NCI-H1436 treated with DMSO at 0.1 percent for 48 hours (cell line): ENCODE measurements at places on chromosomes 5 and 9.

- DNase-seq = no peak
Observed at GRCh38 chr9:6757132-6757455, 679 bp upstream of the KDM4C start.

DNA sequence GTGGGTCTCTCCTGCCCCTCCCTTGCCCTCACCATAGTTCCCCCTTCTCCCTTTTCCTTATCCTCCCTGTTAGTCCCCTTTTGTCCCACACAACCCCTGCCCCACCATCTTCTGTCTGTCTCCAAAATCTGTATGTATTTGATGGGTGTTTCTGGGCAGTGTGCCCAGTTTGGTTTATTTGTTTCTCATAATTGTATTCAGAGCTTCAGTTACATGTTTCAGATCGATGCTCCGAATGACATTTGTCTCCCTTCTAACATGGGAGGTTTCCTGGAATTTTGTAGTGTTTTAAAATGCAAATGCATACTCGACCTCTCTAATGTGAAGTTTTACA, 22.2 kb downstream of the FBXL7 start:
- DNase-seq = no peak

- DNase-seq = no peak
Observed at GRCh38 chr5:76514292-76514691, 108.9 kb downstream of the F2RL2 start.

DNA sequence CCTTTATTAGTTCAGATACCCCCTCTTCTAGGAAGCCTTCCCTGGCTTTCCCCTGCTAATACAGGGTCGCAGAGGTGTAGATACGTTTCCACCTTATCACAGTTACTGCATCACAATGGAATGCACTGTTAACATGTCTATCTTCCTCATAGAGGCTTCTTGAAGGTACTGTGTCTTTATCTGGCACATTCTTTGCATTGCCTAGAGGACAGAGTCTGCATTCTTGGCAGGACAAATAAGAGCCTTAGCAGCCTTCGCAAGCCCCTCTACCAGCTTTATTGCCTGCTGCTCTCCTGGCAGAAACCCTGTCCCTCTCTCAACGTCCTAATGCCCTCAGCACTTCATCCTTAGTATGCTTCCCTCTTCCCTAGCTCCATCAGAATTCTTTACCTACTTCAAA, 31.6 kb downstream of the SLC1A3 start:
- no peak for DNase-seq

DNA sequence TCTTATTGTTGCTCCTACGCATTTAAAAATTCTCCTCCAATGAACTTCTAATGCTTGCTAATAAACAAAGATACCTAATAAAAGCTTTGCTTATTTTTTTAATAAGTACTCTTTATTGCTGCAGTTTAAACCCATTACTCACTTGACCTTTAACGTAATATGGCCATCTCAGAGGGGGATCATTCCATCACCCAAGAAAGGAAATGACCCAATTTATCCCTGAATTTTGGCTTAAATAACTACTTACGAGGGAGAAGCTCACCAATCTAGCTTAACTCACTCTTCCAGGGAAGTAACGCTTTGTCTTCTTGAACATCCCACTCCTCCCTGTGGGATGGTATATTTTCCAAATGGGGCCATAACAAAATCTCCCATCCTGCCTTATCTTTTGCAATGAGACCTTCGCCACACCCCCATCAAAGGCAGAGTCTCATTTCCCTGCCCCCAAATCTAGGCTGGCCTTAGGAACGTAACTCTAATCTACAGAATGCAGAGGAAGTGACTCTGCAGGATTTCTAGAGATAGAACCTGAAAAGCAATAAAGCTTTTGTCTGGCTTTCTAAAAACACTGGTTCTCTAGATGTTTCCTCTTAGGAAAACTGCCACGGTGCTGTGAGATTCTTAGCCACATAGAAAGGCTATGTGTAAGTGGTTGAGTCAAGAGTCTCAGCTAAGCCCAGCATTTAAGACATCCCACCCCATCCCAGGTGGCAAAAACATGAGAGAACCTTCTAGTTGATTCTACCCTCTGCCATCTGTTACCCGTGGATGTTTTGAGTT, 310.0 kb downstream of the ASTN2 start:
- DNase-seq = no peak

GRCh38 chr5:52339285-52339684, 448.4 kb upstream of the ITGA1 start:
- DNase-seq = no peak

DNA sequence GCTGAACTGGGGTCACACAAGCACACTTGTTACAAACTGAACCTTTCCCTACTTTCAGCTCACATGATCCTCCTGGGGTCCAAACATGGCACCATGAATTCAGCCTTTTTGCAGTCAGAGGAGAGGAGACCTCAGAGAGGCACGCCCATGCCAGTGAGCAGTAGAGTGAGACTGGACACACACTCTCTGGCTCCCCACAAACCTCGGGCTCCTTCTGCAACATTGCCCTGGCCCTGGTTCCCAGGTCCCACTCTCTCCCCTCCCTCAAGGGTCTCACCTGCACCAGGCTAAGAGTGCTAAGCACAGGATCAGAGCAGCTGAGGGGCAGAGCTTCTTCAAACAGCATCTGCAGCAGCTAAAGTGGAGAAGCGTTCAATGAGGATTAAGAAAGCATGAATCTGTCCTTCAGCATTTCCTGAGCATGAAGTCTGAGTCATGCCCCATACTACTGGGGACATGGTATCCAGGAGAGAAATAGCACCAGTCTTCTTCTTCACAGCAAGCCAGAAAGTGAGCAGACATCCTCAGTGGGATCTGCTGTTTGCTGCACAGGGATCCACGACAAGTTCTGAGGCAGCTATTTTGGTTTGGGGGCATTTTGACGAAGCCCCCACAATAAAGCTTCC, 27.2 kb downstream of the SLC35A4 start:
- DNase-seq = no peak

GRCh38 chr9:99699396-99699795, 122.3 kb upstream of the NR4A3 start:
- no peak for DNase-seq

DNA sequence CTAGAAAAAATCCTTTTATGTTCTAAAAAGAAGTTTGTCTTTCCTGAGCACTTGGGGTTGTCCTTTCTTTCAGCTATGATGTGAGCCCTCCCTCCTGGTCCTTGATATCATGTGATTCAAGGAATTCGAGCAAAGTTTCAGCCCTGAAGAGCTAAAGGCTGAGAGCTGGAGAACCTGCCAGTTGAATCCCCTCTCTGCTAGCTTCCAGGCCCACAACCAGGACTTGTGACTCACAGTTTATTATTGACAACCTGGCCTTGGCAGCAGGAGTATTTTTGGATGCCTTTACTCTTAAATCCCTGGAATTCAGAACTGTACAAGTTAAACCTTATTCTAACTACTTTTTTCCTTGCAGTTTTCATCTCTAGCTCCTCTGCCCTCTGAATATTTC, 182.8 kb downstream of the SPOCK1 start:
- no peak for DNase-seq

DNA sequence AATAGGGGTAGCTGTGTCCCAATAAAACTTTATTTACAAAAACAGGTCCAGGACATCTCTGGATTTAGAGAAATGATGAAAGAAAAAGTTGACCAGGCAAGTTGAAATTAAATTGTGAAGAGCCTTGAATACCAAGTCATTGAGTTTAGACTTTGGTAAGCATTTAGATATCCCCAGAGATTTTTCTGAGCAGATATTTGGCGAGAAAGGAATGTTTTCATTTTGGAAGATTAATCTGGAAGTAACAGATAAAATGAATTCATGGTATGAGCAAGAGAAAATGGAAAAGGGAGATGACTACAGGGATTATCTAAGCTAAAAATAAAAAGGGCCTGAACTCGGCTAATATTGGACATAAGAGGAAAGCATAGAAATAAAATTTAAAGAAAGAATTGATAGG, 157.6 kb downstream of the ACTL7B start:
- DNase-seq = no peak

GRCh38 chr5:147520450-147520849, 10.6 kb upstream of the DPYSL3 start:
- DNase-seq = no peak

- DNase-seq = no peak
Observed at GRCh38 chr9:129270205-129270604, 92.1 kb upstream of the IER5L start.

DNA sequence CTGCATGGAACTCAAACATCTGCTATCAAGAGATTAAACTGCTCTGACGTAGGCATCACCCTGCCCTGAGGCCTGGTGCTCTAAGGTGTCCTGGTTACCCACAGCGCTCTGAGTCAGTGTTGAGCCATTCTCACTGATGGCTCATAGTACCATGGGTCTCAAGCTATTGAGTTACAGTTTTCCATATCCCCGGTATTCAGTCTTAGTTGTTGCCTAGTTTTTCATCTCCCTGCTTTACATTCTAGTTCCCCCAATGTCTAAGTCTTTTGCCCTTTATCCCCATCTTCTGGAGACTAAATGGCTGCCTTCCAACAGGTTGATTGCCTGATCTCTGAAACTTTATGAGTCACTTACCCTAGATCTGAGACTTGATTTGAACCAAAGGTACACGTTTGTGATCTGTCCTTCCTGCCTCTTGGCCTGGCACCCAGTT, 161.2 kb upstream of the PTGER4 start:
- no peak for DNase-seq

DNA sequence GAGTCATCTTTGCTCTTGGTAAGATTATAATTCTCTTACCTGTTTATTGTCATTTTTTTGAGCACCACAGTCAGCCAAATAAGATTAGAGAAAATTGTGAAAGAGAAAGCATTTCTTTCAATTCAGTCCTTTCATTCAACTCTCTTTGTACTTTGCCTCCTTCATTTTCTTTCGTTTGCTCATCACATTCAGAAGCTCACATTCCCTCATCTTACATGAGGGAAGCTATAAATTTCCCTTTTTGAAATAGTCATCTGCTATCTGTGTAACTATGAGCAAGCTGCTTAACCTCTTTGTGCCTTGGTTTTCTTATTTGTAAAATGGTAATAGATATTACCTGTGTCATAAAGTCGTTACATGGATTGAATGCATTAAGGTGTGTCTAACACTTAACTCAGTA, 41.4 kb downstream of the PAM start:
- no peak for DNase-seq

DNA sequence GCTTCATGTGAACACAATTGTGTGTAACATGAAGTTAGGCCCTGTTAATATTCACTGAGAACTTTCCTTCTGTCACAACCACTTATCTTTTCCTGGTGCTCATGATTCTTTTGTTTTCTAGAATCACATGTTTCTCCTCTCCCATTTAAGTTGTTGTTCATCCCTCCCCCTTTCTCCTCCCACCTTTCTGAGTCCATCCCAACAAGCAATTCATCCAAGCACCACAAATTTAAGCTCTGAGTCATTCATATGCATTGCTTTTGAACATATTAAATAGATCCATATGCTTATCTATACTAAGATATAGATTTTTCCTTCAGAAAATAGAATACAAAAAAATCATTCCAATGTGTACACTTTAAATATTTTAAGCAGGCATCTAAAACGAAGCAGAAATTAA, 75.2 kb upstream of the NFIB start:
- no peak for DNase-seq

DNA sequence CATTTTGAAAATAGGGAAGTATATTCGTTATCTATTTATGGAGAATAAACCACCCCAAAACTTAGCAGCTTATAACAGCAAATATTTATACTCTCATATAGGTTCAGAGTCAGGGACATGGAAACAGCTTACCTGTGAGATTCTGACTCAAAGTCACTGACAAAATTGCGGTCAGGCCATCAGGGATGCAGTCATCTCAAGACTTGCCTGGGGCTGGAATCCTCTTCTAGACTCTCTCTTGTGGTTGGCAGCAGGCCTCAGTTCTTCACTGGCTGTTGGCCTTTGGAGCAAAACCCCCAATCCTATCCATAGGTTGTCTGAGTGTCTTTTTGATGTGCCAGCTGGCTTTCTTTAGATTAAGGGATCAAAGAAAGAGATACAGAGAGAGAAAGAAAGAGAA, 275.6 kb downstream of the SEC61B start:
- no peak for DNase-seq

DNA sequence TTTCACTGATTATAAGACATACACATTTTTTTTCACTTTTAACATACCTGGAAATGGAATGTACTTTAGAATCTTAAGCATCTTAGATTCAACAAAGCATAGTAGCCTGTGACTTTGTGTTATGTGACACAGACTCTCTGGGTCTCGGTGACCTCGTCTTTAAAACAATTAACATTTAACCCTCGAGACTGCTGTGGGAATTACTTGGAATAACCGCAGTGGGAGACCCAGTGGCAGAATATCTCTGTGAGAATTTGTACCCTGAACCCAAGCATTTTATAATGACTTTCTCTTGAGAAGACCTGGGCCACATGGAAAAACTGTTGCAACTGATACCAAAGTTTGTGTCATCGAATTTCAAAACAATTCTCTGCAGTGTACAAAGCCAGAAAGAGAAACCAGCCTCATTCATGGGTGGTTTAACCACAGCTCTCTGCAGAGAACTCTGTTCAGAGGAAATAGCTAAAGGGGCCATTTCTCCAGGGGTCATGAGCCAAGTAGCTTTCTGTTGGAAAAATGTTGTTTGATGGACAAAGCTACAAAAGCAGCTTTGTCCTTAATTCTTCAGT, 10.0 kb upstream of the RETREG1 start:
- DNase-seq = no peak

- DNase-seq = no peak
Observed at GRCh38 chr5:174816858-174817257, 92.5 kb downstream of the MSX2 start.

DNA sequence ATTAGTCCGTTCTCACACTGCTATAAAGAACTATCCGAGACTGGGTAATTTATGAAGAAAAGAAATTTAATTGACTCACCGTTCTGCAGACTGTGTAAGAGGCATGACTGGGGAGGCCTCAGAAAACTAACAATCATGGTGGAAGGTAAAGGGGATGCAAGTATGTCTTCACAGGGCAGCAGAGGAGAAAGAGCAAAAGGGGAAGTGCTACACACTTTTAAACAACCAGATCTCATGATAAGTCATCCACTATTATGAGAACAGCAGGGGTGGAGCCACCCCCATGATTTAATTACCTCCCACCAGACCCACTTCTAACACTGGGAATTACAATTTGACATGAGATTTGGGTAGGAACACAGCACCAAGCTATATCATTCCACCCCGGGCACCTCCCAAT, 26.6 kb downstream of the FST start:
- DNase-seq = no peak

- no peak for DNase-seq
Observed at GRCh38 chr5:83548581-83548980, 77.0 kb downstream of the VCAN start.

- DNase-seq = no peak
Observed at GRCh38 chr5:168653626-168654025, 74.5 kb upstream of the PANK3 start.

DNA sequence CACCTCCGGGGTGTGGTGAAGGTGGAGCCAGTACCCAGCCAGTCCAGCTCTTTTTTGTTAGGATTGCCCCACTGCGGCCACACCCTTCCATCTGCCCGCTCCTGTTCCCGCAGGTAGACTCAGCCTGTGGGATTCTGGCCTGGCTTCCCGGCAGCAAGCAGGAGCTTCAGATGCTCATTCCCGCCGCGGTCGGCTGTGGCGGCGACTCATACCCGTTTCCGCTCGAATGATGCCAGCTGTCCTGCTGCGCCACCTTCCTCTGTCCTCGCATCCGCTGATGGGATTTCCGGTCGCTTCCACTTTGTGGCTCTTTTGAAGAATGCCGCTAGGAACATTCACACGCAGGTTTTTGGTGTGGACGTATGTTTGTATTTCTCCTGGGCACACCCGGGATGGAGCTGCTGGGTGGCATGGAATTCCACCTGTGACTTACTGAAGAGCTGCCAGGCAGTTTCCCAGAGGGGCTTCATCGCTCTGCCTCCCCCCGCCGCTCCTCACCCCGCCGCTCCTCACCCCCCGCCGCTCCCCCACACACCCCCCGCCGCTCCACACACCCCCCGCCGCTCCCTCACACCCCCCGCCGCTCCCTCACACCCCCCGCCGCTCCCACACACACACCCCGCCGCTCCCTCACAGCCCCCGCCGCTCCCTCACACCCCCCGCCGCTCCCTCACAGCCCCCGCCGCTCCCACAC, 60.3 kb downstream of the TENT4A start:
- DNase-seq = no peak
